Stimulated activated CD4-positive, alpha-beta T cell treated with anti-CD3 and anti-CD28 coated beads, Interleukin-15, amount 100 ng/mL, for 48 hours (primary cell): ENCODE measurements at places on chromosomes 7 and 10.

DNA sequence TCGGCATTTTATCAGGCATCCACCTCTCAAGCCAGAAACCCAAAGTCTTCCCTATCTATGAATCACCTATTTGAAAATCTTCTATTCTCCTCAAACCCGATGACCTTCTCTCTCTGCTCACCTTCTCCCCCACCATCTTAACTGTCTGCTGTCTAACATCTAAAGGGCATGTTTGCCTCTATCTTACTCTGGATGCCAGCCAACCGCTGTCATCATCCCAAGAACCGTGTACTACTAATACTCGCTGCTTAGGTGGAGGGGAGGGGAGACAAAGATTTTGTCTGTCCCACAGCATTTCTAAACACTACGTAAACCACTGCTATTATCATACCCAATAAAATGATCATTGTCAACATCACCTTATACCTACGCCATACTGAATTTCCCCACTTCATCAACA lies 29.5 kb downstream of the PAXIP1 start:
- no peak for DNase-seq

DNA sequence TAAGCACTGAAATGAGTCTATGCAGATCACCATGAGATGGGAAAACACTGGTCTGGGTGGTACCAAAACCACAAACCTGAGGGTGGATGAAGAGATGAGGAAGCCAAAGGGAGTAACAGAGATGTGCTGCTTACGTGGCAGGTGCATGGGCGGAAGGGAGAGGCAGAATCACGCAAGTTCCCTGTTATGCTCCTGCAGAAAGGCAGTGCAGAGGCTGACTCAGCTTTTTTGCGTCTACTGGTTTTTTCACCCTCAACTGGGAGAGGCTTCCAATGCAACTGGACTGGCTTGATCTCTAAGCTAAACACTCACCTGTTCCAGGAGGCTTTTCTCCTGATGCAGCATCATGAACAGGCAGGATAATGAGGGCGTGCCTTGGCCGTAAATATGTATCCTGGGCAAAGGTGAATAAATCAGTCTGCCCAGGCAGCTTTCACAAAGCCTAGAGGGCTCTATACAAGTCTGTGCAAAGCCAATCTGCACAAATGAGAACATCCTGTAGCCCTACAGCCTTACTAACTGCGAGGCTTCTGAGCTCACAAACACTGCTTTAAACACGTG lies 95.4 kb upstream of the AFAP1L2 start:
- DNase-seq: peak; percentile 84

- DNase-seq: no peak
Observed at GRCh38 chr7:47188136-47188535, 393.8 kb downstream of the TNS3 start.

DNA sequence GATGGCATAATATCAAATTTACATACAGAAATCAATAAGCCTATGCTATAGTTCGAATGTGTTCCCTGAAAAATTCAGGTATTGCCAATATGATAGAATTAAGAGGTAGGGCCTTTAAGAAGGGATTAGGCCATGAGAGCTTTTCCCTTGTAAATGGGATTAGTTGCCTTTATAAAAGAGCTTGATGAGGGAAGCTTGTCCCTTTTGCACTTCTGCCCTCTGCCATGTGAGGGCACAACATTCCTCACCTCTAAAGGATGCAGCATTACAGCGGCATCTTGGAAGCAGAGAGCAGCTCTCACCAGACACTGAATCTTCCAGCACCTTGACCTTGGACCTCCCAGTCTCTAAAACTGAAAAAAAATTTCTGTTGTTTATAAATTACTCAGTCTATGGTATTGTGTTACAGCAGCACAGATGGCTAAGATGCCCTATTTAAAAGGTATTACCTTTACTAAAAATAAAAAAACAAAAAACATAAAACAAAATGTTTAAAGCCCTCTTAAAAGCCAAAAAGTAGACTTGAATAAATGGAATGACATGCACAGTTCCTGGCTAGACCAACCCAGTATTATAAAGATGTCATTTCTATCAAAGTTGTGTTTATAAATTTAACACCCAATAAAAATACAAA lies 909.6 kb downstream of the REEP3 start:
- no peak for DNase-seq

DNA sequence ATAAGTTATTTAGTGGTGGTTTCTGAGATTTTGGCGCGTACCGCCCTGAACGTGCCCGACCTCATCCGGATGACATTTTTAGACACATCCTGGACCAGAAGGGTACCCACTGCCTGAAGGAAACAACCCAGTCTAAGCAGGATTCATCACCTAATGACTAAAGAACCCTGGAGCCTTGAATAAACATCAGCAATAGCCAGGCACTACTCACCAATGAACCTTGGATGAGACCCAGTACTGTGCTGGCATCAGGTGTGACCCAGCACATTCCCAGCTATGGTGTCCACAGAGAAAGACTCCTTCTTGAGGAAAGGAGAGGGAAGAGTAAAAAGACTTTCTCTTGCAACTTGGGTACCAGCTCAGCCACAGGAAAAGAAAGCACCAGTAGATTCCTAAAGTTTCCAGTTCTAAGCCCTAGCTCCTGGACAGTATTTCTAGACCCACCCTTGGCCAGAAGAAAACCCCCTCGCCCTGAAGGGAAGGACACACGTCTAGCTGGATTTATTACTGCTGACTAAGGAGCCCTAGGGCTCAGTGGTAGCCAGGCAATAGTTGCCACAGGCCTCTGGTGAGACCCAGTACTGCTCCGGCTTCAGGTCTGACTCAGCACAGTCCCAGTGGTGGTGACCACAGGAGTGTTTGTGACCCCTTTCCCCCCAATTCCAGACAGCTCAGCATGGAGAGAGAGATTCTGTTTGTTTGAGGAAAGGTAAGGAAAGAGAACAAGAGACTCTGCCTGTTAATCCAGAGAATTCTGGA lies 32.5 kb downstream of the ZNF277 start:
- no peak for DNase-seq

DNA sequence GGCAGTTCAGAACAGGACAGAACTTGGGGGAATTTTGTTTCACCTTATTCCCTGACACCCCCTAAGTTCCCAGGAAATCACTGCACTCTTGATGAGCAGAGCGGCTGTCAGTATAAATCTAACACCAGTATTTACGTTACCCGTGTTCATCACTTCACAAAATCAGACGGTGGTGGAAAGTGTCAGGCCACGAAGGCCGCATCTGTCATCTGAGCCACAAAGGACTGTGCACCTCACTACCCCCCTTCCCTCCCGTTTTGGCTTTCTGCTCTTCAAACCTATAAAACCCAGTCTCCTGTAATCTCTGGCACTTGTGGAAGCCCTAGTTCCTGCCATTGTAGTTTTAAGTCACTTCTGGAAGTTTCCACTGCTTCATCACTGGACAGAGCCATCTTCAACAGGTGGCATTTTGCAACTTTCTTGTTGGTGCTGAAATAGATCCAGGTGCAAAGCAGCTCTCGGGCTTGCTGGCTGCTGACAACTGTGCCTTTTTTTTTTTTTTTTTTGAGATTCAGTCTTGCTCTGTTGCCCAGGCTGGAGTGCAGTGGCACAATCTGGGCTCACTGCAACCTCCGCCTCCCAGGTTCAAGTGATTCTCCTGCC lies 9.5 kb downstream of the ZFAND2A start:
- DNase-seq: no peak

DNA sequence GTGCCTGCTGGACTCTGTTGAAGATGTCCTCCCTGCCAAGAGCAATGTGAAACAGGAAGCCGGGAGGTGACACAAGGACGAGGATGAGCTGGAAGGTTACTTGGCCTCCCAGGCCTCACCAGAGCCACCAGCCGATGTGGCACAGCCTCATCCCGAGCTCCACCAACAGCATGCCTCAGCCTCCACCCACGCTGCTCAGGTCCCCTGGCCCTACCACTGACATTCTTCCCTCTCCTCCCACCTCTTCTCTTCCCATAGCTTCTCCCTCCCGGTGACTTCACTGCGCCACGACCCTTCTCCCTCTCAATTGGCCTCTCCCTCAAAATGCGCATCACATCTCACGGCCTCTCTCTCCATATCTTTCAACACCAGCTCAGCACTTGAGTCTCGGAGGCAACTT lies 249.9 kb downstream of the SKAP2 start:
- no peak for DNase-seq

GRCh38 chr10:100807241-100807951 lies 62.0 kb downstream of the PAX2 start:
- DNase-seq: no peak

DNA sequence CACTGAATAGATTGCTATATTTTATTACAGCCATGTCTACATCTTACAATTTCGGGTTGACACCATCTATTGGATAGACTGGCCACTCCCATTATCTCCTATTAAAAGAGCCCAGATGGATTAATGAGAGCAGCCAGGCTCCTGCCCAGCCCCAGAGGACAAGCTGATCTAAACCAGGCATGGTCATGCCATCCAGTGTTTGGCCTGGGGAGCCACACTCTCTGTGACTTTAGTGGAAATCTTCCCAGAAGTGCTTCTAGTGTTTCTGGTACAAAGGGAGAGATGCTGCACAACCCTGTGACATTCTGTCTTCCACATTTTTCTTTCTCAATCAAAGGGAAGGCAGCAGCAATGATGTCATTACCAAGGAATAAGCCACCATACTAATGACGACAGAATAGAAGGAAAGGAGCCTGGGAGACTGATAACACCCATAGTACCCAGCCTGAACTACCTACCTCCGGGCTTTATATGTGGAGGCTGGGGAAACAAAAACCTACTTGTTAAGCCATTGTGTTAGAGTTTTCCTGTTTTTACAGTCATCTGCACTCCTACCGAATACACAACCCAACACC lies 5.0 kb downstream of the NEBL start:
- DNase-seq: no peak

DNA sequence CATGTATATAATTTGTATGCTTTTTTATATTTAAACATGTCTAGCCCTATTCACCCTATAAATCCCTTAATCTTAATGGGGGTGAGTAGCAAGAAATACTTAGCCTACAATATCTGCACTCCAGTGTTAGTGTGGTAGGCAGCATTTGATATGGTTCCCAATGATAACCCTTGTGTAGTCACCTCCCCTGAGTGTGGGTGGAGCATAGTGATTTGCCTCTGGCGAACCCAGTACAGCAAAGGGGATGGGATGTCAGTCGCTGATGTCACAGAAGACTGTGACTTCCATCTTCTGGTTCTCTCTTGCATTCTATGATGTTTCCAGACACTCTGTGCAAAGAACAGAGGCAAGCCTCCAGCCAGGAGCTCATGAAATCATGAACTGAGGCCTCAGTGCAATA lies 211.2 kb downstream of the CRPPA start:
- no peak for DNase-seq

GRCh38 chr7:95583834-95584621 lies 12.3 kb downstream of the PDK4 start:
- no peak for DNase-seq

GRCh38 chr10:89301721-89302445 lies at the start of gene IFIT2:
IFIT2 (plus strand) TSS chr10:89302046; CDS start chr10:89302124, 78 bp downstream.
- DNase-seq: no peak

- no peak for DNase-seq
Observed at GRCh38 chr10:110827410-110827809, 44.3 kb upstream of the PDCD4 start.

- no peak for DNase-seq
Observed at GRCh38 chr10:19889256-19889655, 73.0 kb downstream of the PLXDC2 start.

DNA sequence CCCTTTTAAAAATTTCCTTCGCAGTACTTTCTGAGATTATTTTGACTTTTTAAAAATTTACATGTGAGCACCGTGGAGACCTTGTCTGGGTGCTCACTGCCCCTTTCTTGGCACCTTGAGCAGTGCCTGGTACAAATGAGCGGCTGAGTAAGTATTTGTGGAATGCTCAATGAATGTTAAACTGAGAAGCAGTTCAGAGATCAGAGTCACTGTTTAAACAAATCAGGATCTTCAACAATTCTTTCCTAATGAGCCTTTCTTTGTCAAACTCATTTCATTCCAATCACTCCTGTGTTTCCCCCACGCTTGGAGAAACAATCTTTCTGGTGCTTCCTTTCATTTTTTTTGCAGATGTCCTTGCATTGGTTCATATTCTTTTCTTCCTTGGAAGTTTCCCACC lies 611.3 kb upstream of the GALNT17 start:
- DNase-seq: no peak
